ENCODE measurements at places on chromosomes 5 and 9.
A peak's percentile ranks its signal among the peaks of the same experiment; 100 is the strongest.

DNA sequence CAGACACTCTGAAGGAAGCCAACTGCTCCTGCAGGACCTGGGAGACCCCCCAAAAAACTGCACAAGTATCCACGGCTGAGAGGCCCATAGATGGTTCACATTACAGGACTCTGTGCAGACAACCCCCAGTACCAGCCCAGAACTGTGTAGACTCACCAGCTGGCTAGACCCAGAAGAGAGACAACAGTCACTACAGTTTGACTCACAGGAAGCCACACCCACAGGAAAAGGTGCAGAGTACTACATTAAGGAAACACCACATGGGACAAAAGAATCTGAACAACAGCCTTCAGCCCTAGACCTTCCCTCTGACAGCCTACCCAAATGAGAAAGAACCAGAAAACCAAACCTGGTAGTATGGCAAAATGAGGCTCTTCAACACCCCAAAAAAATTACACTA lies 281.2 kb upstream of the RGMB start:
- DNase-seq: peak; percentile 24

GRCh38 chr9:120294003-120294402 lies 286.0 kb downstream of the CDK5RAP2 start:
- no peak for DNase-seq

DNA sequence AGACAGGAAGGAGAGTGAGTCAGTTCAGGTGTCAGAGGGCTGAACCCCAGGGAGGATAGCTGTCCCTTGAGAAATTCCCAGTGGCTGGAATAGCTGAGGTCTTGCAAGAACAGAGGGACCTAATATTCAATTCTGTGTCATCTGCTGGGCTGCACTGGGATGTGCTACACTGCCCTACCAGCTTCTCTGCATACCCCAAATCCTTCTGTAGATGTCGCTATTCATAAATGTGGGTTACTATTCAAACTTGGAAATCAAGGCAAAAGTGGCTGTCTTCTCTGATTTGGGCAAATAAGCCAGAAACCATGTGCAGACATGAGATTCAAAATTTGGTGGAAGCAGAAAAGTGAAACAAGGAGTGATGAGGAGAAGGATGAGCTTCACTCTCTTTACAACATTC lies 16.3 kb downstream of the TNFSF8 start:
- no peak for DNase-seq

- peak; percentile 35 for DNase-seq
These were observed 3.0 kb downstream of the LAMC3 start for GRCh38 chr9:131012023-131012334.

DNA sequence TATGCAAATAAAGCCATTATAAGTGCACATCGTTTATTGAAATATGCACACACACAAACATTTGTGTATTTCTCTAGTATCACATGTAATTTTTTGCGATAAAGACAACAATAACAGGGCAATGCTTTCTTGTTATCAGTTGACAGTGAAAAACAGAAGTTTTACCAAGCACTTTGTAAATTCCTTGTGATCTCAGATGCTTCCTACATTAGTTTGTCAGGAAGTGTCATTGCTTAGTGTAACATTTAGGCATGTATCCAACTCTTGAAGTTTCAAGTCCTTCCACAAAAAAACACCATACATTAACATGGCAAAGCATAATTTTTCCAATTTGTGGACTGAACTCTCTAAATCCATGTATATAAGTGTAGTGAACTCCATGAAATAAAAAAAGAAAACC lies 46.4 kb downstream of the MOCS2 start:
- DNase-seq: no peak

- DNase-seq: no peak
These were observed 265.3 kb downstream of the KCTD16 start for GRCh38 chr5:144436007-144436406.

DNA sequence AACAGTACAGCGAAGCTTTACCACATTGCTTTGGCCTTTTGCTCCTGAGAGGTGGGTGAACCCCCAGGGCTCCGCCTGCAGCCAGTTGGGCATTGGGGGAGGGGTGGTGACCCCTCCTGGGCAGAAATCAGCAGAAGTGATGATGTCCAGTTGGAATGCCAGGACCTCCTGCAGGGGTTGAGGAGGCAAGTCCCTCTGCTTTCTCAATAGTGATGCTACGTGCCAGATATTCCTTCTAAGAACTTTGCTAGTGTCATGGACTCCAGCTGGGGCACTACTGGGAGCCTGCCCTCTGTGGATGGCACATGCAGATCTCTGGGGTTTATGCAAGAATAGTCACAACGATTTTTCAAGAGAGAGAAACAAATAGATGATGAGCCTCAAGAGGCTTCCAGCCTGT lies 95.6 kb downstream of the NDFIP1 start:
- DNase-seq: no peak

- no peak for DNase-seq
These were observed 326.5 kb downstream of the NTRK2 start for GRCh38 chr9:84996029-84996428.

- no peak for DNase-seq
These were observed 14.1 kb downstream of the KCNT1 start for GRCh38 chr9:135716045-135716444.

- no peak for DNase-seq
These were observed 145.9 kb upstream of the IRX2 start for GRCh38 chr5:2897276-2897961.

GRCh38 chr5:110727025-110727314 lies 499 bp upstream of the TMEM232 start:
- DNase-seq: peak; percentile 67

DNA sequence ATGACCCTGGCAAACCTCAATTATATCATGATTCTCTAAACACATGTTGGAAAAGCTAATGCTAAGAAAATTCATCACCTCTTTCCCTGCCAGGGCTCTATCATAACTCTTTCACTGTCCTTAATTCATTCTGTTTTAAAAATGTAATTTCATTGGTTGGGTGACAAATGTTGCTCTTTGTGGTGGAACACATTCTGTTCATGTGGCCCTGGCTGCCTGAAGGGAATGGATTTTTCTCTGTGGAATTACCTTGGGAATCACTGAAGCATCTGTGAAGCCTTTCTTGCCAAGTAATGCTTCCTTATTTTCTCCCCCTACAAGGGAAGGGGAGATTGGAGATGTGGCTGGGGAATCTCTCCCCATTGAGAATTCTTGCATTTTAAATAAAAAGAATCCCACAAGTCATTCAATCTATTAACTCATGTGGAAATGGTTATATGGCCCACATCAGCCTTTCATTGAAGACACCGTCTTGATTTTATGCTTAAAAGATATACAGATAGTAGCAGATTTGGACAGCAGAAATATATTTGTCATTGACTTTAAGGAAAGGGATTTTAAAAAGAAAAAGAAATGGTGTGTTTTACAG lies 201.8 kb upstream of the NMUR2 start:
- no peak for DNase-seq

DNA sequence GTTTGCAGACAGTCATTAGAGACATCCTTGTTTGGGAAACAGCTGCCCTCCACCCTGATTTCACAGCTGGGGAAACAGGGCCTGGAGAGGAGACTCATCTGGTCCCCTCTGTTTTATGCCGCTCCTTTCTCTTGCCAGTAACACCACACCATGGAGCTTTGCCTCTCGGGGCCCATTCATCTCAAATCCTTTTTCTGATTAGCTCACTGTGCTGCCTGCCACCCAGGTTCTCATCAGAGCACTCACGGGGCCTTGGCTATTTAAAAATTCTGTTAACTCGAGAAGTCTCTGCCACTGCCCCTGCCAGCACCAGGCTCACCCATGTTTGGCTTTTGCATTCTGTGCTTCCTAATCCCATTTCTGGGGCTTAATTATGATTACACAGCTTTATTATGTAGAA lies 36.8 kb upstream of the C5orf58 start:
- no peak for DNase-seq

DNA sequence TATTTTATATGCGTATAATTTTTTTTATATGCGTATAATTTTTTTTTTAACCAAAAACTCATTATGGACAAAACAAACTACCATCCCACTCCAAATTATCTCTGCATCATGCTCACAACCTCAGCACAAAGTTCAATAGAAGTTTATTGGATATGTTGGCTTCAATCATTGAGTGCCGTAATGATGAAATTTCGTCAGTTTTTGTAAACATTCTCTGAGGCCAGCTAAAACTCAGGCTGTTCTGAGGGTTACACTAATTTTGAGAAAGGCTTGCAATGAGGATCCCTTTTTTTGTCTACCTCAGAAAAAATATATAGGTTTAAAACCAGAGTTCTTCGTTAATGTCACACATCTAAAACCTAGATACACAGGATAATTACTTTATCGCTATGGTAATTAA lies 1253.2 kb downstream of the EFNA5 start:
- no peak for DNase-seq

- DNase-seq: no peak
These were observed 80.6 kb upstream of the IL6ST start for GRCh38 chr5:56075361-56075760.

GRCh38 chr5:125683669-125684068 lies 739.5 kb upstream of the GRAMD2B start:
- no peak for DNase-seq

- DNase-seq: peak; percentile 98
These were observed 3.1 kb upstream of the HRH2 start for GRCh38 chr5:175654807-175655206.

- DNase-seq: peak; percentile 73
These were observed 10.7 kb downstream of the GSN start for GRCh38 chr9:121278477-121279261.

DNA sequence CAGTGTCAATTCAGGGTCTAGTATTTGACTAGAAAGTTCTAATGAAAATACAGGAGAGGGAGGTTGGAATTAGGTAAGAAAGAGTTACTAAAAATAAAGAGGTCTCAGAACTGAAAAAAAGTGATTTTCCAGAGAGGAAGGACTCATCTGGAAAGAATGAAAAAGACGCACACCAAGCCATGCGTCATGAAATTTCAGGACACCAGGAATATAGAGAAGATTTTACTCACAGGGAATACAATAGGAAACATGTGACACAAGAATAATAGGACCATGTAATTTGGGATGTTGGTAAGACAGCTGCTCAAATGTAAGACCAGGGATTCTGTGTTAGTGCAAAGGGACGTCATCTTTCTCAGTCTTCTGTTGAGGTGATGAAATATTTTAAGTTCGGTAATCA lies 224.7 kb downstream of the GDNF start:
- no peak for DNase-seq

- DNase-seq: peak; percentile 50
These were observed 13.9 kb upstream of the OSMR start for GRCh38 chr5:38831909-38832308.

DNA sequence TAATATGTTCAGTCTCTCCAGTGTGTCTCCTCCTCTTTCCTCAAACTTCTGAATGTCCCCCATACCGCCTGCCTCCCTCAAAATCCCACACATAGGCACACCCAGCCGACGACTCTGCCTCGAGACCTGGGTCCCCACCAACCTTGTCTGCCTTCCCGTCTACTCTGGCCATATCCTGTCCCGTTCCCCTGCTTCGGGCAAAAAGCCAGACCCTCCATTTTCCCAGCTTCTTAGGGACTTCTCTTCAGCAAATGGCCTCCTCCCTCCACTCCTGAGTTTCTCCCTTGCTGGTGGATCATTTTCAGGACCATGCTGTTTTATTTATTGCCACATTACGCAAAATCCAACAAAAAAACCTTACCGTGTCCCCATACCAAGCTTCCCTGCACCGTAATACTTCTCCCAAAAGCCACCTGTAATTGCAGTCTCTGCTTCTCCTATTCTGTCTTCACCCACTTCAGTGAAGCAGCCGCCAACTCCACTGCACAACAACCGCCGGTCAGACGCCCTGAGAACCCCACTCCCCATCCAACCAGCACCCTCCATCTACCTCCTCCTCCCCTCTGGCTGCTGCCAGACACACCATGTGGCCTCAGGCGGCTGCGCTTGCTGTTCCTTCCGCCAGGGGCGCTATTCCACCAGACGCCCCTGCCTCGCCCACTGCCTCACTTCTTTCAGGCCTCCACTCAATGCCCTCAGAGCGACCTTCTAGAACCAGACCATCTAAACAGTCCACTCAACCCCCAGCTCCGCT lies 117.0 kb downstream of the TRPM6 start:
- peak; percentile 5 for DNase-seq

DNA sequence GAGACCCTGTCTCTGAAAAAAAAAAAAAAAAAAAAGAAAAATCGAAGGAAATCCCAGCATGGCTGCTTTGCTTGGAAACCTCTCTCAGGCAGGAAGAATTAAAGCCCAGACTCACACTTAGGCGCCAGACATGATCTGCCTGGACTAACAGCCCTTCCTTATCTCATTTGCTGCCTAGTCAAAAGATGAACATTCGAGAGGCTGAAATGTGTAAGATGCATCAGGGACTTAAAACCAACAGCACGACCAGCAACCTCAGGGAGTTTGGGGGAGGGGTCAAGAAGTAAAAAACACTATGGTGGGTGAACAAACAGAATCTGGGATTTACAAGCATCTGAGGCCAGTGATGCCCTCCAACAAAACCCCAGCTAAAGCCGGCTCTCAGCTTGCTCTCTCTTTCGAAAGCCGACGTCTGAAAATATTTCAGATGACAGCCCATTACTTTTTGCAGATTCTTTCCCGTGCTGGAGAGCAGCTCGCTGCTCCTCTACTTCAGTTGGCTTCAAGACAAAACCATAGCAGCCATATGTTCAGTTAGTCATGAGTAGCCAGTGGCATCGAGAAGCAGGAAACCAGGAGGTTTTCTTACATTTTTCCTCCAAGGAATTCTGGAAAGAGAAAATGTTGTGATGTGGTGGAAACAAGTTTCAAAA lies 249.9 kb downstream of the MARCHF11 start:
- no peak for DNase-seq

DNA sequence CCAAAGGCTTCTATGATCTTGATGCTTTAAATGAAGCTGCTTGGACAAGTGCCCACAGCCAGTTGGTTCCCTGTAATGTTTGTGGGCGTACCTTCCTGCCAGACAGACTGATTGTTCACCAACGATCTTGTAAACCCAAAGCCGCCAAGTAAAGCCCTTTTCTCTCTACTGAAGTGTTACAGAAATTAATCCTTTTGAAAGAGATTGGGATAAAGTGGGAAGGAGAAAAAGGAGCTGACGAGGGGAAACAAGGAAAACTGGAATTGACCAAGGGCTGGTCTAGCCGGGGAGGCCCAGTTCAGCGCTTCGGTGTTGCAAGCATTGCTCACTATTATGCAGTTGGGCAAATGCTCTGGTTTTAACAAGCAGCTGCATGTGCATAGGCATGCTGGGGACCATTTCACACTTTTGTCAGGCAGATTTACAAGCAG lies 53.2 kb downstream of the ZNF474 start:
- no peak for DNase-seq

GRCh38 chr9:125487842-125488241 lies 219.2 kb downstream of the MAPKAP1 start:
- no peak for DNase-seq

DNA sequence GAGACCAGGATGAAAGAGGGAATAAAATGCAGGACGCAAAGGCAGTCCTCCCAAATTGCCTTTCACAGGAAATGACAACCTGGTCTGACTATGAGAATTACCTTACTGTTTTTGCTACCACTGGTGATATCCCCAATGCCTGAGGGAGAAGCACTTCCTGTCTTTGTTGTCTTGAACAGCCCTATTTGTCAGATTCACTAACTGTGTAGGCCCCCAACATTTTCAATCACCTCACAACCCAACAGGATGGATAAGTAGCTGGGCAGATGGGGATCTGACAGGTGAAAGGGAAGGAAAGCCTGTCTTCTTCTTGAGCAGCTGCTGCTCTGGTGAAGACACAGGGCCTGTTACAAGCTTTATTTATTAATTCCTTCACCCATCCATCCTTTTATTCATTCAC lies 9.7 kb downstream of the ESM1 start:
- no peak for DNase-seq

GRCh38 chr5:123014689-123015088 lies 21.8 kb downstream of the PPIC start:
- peak; percentile 61 for DNase-seq

GRCh38 chr9:126538550-126538949 lies 75.2 kb upstream of the LMX1B start:
- DNase-seq: no peak

Measured in DMS53 (cell line).